Stimulated activated CD8-positive, alpha-beta memory T cell treated with anti-CD3 and anti-CD28 coated beads, Interleukin-4, amount 100 ng/mL, for 48 hours (primary cell): ENCODE measurements at places on chromosomes 1 and 21.
A peak's percentile ranks its signal among the peaks of the same experiment; 100 is the strongest.

DNA sequence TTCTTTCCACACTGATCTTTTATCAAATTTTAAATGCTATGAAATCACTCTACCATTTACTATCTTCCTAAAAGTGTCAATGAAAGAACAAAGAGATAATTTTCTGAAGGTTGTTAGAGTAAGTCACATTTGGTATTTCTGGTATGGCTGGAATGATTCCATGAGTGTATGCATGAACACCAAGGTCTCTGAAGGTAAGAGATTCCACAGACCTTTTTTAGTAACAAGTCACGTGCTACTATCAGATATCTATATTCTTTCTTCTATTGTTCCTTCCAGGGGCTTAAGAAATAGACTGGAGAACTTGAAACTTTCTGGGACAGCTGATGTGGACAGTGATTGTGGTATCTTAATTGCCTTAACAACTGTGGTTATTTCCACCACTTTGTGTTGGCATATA is 265.0 kb downstream of the SDCCAG8 start:
- DNase-seq: no peak

DNA sequence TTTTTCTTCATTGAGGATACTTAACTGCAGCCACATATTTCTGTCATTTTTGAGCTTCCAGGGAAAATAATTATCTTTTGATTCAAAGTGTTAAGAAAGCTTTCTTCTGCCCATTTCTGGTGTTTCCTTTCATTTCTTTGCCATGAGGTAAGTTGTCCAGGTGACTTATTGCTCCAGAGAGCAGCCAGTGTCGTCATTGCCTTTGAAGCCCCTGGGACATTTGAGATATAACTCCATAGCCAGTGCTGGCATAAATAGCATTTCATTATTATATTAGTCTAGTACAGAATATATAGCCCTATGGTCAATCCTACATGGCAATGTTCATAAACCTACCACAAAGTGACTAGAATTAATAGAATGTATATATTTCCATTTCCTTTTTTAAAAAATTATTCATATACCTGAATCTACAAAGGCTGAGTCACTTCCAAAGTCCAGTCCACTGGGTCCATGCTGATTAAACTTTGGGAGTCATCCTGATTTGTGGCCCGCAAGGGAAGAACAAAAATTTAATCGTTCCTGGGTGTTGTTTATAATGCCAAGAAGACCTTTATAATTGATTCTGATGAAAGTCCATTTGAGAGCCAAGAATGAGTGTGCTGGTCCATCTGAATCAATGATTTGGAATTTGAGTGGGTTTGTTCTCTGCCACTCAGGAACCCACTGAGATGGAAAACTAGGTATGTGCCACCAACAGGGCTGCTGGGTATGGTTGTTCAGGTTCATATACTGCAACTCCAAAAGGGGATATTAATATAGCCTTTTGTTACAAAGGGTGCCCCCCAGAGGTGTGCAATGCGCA is 221.8 kb upstream of the PLXNA2 start:
- DNase-seq: no peak

DNA sequence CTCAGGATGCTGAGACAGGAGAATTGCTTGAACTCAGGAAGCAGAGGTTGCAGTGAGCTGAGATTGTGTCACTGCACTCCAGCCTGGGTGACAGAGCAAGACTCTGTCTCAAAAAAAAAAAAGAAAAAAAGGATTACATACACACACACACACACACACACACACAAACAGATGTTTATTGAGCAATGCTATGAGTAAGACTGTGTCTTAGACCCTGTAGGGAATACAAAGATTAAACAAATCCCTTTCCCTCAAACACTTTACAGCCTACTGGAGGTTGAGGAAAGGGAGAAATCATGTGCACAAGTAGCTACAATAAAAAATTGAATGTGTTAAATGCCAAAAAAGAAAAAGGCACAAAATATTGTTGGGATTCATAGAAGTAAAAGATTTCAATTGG is 58.1 kb downstream of the RPAP2 start:
- DNase-seq: no peak

DNA sequence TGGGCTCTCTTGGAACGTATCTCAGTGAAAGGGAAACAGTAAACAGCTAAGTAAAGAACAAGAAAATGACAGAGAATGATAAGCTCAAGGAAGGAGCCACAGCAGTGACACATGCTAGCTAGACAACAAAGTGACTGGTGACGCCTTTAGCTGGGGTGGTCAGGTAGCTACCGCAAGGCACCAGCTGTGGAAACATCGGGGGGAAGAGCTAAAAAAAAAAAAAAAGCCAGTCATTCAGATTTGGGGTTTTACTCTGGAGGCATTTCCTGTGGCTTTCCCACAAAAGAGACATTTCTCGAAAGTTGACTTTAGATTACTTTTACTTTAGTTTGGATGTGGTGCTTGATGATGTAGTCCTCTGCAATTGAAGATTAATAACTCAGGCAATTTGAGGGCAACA is 2.1 kb downstream of the FHAD1 start:
- DNase-seq: peak; percentile 75

- DNase-seq: no peak
Observed at GRCh38 chr1:91579658-91580228, 79.1 kb downstream of the CDC7 start.

DNA sequence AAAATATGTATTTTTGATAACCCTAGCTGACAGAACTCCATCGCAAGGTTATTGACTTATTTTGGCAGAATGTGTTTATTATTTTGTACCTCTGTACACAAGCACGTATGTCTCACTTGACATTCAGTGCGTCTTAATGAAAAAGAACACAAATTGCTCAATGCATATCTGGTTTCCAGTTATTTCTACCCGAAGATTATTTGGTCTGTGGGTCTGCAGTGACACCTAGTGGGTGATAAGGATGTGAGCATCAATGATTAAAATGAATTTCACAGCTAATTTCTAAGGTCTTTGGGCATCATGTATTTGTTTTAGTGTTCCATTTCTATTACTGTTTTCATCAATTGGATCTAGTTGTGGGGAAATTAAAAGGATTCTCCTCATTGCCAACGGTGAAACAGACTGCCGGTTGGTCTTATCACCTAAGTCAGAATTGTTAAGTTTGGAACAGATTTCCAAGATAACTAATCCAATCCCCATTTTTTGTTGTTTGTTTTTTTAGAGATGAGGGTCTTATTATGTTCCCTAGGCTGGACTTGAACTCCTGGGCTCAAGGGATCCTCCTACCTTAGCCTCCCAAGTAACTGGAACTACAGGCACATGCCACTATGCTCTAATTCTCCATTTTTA is 13.9 kb downstream of the DDX20 start:
- DNase-seq: peak; percentile 39

- DNase-seq: no peak
Observed at GRCh38 chr1:205687242-205687641, 6.9 kb upstream of the SLC45A3 start.

GRCh38 chr1:196078691-196079090 is 529.5 kb downstream of the KCNT2 start:
- no peak for DNase-seq

- no peak for DNase-seq
Observed at GRCh38 chr1:64986903-64987871, 20.8 kb upstream of the JAK1 start.

DNA sequence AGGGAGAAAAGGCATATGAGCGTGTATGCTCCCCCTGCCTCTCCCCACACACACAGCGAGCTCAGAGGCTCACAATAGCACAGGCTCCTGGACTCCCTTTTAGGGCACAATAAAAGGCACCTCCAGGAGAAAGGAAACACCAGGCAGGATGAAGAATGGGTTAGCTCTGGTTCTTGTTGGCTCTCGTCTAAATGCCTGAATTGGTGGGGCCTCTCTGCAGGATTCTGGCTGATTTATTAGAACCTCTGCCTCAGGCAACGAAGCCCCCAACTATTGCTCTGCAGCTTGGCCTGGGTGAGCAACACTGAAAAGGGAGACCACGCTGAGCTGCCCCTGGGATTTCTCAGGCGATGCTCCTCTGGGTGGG is 590.9 kb upstream of the PLXNA2 start:
- DNase-seq: no peak

DNA sequence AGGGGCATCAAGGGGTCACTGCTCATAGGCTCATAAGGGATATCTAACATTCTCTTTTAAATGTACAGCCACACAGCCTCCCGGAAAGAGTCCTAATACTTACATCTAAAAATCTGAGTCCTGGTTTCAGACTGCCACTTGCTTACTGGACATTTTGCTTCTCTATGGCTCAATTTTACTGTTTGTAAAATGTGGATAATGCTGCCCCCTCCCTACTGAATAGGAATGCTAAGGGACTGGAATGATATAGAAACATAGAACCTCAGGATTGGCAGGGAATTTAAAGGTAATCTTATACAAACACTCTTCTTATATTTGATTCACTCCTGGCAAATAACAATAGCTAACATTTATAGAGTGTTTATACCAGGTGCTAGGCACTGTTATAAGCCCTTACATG is 910 bp upstream of the TNR start:
- DNase-seq: no peak

GRCh38 chr1:230165536-230165935 is 98.5 kb downstream of the GALNT2 start:
- DNase-seq: peak; percentile 19

- no peak for DNase-seq
Observed at GRCh38 chr1:171596119-171596518, 25.9 kb upstream of the MYOCOS start.

DNA sequence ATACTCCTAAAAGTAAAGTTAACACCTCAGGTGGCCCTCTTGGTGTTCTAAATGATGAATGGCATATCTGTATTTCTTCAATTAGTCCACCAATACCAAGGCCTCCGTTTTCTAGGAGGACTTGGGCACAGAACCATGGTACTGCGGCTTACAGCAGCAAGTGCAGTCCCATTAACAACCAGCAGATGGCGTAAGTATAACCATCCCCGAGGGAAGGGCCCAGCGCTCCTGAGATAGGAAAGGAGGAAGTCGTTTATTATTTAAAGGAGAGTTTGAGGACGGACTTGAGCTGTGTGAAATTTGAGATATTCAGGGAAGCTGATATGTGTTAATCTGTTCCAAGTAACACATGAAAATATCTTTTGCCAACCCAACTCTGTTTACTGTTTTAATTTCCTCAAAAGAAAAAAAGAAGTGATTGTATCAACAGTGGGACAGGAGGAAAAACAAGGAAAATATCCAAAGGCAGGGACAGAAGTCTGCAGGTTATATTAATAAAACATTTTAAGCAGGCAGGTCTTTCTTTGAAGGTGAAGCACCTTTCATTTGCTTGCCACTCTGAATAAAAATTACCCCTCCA is 37.7 kb upstream of the KCNJ15 start:
- peak; percentile 77 for DNase-seq

- DNase-seq: no peak
Observed at GRCh38 chr1:192367436-192367835, 50.6 kb downstream of the RGS21 start.

DNA sequence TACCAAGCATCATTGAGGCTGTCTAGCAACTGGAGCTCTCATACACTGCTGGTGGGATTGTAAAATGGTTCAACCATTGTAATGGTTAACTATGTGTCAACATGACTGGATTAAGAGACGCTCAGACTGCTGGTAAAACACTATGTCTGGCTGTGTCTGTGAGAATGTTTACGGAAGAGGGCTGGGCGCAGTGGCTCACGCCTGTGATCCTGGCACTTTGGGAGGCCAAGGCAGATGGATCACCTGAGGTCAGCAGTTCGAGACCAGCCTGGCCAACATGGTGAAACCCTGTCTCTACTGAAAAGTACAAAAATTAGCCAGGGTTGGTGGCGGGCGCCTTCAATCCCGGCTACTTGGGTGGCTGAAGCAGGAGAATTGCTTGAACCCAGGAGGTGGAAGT is 4.8 kb upstream of the FCRLA start:
- DNase-seq: no peak

DNA sequence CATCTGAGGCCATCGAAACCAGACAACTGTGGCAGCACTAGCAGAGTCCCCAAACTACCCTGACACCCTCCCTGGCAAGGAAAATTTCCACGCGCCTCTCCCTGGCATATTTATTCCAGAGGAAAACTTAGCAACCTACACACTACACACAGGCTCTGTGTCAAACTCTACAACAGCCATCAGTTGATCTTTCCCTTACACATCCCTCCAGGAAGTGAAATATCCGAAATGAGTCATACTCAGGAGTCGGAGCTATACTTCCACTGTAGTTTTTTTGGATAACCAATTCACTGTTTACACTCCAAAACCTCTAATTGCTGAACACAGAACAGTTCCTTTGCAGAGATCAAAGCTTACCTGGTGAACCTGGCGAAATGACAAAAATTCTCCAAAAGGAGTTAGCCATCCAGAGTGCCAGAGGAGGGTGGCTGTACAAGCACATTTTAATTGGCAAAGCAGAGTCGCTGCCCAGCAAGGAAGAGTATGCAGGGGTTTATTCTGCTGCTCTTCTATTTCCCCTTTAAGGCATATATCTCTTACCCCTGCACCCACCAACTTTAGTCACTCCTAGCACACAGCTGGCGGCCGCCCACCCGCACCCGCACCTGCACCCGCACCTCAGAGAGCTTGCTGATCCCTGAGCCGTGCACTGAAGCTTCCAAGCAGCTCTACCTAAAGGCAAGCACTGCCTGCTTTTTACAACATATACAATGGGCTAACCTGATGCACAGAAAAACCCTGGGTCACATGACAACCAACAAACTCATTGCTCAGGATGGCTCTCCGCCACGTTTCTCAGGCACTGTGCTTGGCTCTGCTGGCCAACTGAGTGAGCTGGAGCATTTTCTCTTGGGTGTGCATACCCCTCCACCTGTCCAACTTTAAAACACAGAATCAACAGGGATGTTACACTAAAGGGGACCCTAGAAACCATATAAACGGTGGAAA is 54.9 kb downstream of the CAPZB start:
- DNase-seq: no peak

DNA sequence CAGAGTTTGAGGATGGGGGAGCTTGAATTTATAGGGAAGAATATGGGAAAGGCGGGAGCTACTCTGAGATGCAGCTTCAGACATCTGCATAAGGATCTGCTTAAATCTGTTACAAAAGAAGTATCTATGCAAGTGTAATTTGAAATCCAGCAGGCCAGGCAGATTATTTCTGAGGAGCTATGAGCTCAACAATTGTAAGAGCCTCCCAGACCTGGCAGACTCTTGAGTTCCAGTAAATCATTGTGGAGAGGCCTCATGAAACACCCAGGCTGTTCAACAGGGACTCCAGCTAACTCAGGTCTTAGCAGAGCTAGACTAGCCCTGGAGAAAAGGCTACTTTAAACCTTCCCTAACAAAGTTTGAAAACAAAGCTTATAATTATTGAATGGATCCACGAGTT is 647.5 kb upstream of the CHRM3 start:
- DNase-seq: no peak

DNA sequence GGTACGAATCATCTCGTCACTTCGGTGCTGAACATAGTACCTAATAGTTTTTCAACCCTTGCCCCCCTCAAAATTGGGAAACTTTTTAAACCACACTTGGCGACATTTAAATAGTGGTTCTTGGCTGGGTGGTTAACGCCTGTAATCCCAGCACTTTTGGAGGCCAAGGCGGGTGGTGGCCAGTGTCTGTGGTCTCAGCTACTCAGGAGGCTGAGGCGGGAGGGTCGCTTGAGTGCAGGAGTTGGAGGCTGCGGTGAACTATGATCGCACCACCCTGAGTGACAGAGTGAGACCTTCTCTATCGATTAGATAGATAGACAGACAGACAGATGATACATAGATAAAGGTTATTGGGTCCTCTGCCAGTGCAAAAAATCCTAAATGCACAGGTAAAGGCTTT is 55.5 kb upstream of the RASAL2 start:
- no peak for DNase-seq
